ENCODE measurements at places on chromosomes 11 and 22. TPM values are rescaled to one million over a fixed set of nuclear protein-coding genes. Genes with fewer than 3 reads are reported as not detected.

Gene CARNS1
- total RNA-seq, result 3.1 TPM

Gene ZNF195
- 65.1 TPM for total RNA-seq

Gene TSGA10IP
- 1.3 TPM for total RNA-seq

DNA sequence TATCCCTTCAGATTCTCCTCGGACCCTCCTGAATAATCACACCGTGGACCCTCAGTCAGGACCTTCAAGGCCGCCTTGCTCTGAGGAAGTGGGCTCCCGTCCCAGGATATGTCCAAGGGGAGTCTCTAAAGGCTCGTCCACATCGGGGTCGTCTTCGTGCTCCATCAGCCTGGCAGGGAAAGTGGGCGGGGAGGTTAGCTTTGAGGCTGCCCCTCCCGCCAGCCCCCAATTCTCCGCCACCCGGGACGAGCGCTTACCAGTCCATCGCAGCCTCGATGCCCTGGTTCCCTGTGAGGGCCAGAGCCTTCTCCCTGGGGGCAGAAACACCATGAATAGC, 472 bp downstream of the UBXN1 start:
- no peak for DNase-seq
- peak overlapping the region; percentile 71 for H3K27ac ChIP-seq

- no peak overlapping the region for H3K27ac ChIP-seq
- no peaks in the 10 kb centered on the region for H3K36me3 ChIP-seq
- no peak for DNase-seq
- peaks cover 36% of the 10 kb centered on the region for H3K27me3 ChIP-seq
- H3K4me1 ChIP-seq, result no peaks in the 10 kb centered on the region
These were observed 2.0 kb upstream of the PDGFB start for GRCh38 chr22:39246690-39247332.

Data from endodermal cell (in vitro differentiated cells).